ENCODE measurements at places on chromosomes 12 and 14.

DNA sequence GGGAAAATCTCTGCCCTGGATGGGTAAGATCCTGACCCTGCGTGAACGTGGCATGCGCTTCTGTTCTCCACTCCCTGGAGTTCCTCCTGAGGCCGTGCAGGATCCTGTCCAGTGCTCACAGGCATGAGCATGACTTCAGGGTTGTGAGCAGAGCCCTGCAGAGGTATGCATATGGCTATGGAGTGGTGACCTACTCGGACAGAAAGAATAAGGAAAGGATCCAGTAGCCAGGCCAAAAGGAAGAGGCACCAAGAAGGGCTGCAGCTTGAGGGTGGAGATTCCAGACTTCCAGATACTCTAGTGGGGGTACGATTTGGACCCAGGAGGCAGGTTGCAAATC, 20.8 kb upstream of the CD27 start:
- no peak for DNase-seq

DNA sequence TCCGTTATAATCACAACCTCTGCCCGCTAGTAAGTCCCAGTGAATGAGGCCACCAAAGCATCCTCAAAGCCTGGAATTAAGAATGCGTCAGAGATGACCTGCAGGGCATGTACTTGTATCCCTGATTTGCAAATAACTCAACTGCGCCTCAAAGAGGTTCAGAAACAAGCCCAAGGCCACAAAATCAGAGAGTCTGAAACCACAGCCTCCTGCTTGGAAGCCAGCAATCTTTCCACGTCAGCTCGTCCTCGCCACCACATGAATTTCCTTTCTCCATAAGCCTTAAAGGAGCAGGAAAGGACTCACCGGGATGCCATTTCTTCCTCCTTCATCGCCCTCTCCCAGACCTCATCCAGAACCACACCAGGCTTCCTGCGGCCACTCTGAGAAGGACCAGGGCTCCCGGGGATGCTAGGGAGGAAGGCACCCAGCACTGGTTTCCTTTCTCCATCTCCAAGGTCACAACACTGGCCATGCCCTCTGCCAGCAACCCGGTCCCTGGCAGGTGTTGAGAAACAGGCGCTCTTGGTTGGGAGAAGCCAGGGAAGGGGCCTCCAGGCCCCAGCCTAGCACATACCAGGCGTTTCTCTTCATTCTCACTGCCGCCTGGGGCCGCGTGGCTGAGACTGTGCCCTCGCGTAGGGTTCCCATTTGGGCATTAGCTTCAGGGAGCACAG, 191.2 kb upstream of the DIO3 start:
- no peak for DNase-seq

DNA sequence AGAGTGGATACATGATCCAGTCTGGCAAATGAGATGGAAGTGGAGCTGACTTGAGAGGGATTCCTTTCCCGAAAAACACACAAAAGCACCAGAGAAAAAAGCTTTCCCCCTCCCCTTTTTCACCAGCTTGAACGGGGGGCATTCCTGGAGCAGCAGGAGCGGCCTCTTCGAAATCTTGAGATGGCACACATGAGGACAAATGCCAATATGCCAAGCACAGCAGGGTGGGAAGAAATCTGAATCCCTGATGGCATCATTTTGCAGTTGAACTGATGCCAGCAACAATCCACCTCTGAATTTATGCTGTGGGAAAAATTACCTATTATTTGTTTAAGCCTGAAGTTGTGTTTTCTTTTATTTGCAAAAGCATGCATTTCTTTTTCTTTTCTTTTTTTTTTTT, 29.7 kb upstream of the BICD1 start:
- DNase-seq, result no peak

- DNase-seq, result no peak
Measured at GRCh38 chr12:80271780-80272179, 172.3 kb upstream of the PTPRQ start.

GRCh38 chr14:55803873-55804553, 224.0 kb downstream of the KTN1 start:
- peak; percentile 18 for DNase-seq

DNA sequence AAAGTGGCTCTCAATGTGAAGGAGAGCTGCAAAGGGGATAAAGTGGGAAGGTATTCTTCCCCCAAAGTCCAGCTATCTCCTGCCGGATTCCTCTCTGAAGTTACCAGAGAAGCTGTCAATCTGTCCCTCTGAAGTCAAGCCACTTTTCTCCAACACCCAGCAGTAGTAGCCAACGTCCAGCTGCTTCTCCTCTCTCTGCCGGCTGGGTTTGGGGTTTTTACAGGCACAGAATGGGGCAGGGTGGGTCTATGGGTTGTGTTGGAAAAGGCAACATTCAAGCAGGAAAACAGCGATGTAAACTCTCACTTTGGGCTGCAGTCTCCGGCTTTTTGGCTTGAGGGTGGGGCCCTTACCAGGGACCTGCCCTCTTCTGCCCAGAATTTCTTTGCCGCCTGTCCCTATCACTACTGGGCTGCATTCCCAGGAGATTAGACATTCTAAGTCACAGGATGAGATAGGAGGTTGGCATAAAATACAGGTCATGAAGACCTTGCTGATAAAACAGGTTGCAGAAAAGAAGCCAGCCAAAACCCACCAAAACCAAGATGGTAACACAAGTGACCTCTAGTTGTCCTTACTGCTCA, 16.3 kb downstream of the CAPZA3 start:
- DNase-seq, result no peak

DNA sequence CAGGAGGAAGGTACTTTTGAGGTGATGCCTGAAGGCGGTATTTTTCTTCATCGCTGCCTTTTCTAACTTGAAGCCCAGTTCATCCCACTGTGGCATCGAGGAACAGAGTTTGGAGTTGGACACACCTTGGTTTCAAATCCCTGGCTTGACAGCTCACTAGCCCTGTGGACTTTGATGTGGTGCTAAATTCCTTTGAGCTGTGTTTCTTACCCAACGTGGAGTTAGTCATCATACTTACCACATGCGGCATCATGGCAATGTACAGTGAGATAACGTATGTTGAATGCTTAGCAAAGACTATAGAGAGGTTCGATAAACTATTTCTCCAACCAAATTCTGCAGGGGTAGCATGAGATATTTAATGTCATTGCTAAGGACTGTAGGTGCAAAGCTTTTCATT, 3.4 kb downstream of the PLEKHG3 start:
- DNase-seq, result no peak

DNA sequence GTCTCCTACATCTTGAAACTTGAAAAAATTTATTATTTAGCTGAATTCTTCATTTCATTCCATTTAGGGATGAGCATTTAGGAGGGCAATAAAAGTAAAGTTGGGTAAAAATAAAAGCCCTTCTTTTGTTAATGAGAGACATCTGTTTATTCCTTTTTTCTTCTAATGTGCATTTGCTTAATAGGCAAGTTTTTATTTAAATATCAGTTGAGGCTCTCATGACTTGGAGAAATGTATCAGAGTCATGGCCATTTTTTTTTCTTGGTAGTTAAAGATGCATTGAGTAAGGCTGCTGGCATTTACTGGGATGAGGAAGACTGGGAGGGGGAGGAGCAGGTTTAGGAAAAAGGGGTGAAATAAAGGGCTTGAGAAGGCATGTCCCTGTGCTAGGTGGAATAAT, 609.9 kb upstream of the TMEM132C start:
- no peak for DNase-seq

GRCh38 chr12:132341318-132342050, 12.1 kb upstream of the GALNT9 start:
- no peak for DNase-seq

- no peak for DNase-seq
Measured at GRCh38 chr12:52280319-52280795, 5.9 kb downstream of the KRT86 start.

DNA sequence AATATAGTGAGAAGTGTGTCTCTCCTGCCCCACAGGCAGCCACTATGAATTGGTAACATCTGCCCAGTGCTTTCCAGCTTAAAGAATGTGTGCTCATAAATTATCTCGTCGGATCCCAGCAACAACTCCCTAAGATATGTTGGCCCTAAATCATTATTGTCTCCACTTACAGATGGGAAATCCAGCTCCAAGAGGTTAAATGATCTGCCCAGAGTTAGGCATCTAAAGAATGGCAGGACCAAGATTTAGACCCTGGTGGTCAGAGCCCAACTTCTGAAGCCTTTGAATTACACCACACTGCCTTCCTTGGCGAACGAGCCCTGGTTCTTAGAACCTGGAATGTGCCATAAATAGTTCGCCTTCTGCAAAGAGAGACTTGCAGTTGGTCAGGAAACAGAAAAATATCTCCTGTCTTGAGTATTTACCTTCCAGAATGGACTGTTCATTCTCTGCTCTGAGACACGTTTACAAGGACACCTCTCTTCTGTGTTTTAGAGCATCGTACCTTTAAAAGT, 20.1 kb upstream of the PLEK2 start:
- DNase-seq, result no peak

GRCh38 chr14:77353469-77354141, 23.3 kb downstream of the TMED8 start:
- DNase-seq, result no peak

DNA sequence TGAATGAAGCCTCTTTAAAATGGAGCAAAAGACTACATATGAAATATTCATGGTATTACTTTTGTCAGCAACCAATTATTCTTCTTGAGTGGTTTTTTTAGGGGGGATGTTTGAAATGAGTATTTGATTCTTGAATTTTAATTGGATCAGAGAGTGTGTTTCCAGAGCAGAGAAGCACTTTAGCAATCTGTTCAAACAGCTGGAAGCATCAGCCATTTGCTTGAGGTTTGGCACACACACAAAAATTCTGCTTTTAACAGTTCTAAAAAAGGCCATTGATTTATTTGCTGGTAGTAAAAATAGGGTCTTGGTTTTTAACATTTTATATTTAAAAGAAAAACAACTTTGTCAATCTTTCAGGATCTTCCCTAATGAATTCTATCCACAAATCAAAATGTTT, 292.7 kb downstream of the LRFN5 start:
- DNase-seq, result no peak
